Ecto neural progenitor cell (in vitro differentiated cells): ENCODE measurements at places on chromosomes 5 and 9.

DNA sequence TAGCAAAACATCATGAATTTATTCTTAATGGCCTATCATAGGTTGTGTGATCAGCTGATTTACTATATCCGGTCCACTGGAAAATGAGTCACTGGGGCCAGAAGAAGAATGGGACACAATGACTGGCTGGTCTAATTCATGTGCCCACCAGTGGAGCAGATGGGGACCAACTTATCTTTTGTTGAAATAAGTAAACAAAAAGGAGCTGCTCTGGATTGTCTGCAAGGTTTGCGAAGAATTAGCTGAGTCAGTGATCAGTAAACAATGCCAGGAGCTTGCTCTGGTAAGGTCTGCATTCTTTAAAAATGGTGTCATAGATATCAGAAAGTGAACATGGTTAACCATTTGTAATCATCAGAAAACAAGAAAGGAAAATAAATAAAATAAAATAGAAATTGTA lies 128.0 kb downstream of the RASEF start:
- no peak for DNase-seq

DNA sequence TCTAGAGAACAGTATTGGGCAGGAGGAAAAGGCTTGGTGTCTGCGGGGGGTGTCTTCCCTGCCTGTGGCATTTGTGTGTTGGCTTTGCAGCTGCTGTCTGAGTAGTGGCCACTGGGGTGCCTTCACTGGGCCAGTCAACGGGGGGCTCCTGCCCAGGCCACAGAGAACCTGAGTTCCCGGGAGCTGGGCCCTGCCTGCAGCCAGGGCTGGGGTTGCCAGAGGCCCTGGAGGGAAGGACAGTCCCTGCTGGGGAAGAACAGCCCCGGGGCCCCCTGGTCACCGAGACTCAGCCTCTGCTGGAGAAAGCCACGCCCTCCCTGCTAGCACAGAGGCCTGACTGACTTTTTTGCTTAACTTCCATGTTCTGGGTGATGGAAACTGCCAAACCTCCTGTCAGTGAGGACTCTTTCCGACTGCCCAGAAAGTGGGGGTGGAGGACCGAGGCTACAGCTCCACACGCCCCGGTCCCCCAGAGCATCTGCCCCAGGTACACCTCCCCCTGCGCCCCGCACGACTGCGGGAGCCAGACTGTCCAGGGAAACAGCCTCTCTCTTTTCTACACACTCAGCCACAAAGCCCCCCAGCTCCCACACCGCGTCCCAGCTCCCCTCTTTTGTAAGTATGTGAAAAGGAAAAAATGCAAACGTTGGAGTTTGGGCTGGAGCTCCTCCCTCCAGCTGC lies 133.4 kb downstream of the DAB2IP start:
- DNase-seq = peak; percentile 53

GRCh38 chr9:102974530-102974929 lies 20.6 kb upstream of the CYLC2 start:
- no peak for DNase-seq

GRCh38 chr9:94983552-94983951 lies 257.1 kb downstream of the AOPEP start:
- DNase-seq = no peak

GRCh38 chr9:114861922-114862605 lies 56.2 kb upstream of the TNFSF15 start:
- DNase-seq = no peak

DNA sequence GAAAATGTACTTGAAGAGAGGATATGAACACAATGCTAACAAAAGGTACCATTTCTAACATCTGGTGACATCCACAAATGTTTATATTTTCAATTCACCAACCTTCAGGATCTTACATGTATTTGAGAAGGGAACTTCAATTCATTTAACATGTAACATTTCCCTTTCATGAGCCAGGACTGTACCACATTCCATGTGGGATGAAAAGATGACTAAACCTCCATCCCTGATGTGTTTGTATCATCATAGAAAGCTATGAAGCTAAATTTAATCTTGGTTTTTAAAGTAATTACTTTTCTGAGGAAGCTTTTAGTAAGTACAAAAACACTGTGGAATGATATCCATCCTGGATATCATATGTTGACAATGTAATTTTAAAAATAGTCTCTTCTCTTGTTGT lies 78.2 kb upstream of the GNA14 start:
- DNase-seq = no peak
